ENCODE measurements at places on chromosomes 4 and X. TPM values are rescaled to one million over a fixed set of nuclear protein-coding genes. Genes with fewer than 3 reads are reported as not detected.
A peak's percentile ranks its signal among the peaks of the same experiment; 100 is the strongest.

DNA sequence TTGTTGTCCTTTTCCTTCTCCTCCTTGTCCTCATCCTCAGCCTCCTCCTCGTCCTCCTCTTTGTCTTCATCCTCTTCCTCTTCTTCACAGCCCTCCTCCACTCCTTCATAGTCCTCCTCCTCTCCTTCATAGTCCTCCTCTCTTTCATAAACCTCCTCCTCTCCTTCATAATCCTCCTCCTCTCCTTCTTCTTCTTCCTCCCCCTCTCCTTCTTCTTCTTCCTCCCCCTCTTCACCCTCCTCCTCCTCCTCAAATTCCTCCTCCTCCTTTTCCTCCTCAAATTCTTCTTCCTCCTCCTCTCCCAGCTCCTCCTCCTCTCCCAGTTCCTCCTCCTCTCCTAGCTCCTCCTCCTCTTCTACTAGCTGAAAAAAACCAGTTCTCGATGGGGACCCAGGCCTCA is 143.8 kb upstream of the RADX start:
- H3K27ac ChIP-seq = no peak overlapping the region
- H3K4me3 ChIP-seq = no peak overlapping the region
- H3K4me1 ChIP-seq = no peaks in the 10 kb centered on the region

GRCh38 chrX:133477986-133478385 is 62.7 kb upstream of the GPC4 start:
- H3K36me3 ChIP-seq = no peaks in the 10 kb centered on the region
- H3K27ac ChIP-seq = no peak overlapping the region
- no peaks in the 10 kb centered on the region for H3K4me1 ChIP-seq

DNA sequence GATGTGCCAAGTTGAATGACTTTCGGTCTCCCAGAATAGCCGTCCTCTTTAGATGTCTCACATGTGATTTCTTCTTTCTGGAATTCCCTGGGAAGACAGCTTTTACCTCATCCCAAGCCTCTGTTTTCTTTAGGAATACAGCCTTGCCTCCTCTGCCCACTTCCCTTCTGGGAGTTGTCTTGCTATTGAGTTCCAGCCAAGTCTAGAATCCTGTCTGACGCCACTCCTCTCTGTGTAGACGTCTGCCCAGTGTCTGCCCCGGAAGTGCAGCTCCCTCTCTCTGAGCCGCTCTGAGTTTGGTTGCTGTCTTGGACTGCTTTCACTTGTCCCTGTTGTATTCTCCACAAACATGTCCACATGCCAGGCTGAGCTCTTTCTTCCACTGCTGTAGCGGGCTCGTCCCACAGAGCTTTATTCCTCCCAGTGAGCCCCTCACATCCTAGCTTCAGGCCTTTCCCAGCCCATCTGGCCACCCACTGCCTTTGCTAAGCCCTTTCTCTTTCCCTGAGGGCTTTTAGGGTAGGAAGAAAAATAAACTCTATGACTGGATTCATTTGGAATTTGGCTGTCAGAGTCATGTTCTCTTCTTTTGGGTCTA is 9.0 kb upstream of the IGFBP7 start:
- no peaks in the 10 kb centered on the region for H3K27me3 ChIP-seq
- H3K36me3 ChIP-seq = no peaks in the 10 kb centered on the region
- DNase-seq = peak; percentile 43
- H3K4me3 ChIP-seq = peak overlapping the region; percentile 26
- no peaks in the 10 kb centered on the region for H3K4me1 ChIP-seq

DNA sequence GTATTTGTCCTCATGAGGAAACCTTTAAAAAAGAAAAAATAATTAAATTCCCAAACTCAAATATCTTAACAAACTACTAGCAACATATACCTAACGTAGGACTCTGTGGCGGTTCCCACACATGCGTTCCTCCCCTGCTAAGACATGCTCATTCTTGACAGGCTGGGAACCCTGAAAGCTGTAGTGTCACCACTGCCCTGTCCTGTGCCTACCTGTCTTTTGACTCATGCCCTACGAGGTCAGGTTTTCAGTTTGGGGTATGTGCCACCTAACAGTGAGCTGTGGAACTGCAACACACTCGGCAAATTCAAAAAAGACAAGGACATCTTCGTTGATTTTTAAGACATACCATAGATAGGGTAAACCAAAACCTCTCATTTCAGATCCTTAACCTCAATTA is 17.8 kb downstream of the IDS start:
- H3K27ac ChIP-seq = no peak overlapping the region
- DNase-seq = no peak
- H3K4me1 ChIP-seq = no peaks in the 10 kb centered on the region
- H3K4me3 ChIP-seq = no peak overlapping the region
- no peaks in the 10 kb centered on the region for H3K36me3 ChIP-seq

Gene PASD1
- total RNA-seq = not detected

DNA sequence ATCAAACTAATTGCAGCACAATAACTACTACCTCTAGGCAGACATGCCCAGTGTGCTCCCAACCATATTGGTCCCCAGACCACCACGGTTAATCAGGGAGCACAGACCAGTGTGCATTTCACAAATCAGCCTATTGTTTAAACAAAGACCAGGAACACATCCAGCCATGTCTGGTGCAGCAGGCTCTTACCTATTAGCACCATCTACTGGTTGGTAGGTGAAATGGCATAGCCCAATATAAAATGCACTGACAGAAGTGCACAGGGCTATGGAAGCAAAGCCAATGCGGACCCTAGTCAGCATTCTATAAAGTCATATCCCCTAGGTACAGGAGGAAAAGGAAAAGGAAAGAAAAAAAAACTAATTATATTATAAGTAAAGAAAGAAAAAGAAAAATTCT is 15.5 kb upstream of the CYLC1 start:
- H3K4me1 ChIP-seq = no peaks in the 10 kb centered on the region
- H3K27ac ChIP-seq = no peak overlapping the region
- no peaks in the 10 kb centered on the region for H3K36me3 ChIP-seq
- no peak for DNase-seq
- no peak overlapping the region for H3K4me3 ChIP-seq
- no peaks in the 10 kb centered on the region for H3K27me3 ChIP-seq

- H3K27me3 ChIP-seq = no peaks in the 10 kb centered on the region
- H3K36me3 ChIP-seq = no peaks in the 10 kb centered on the region
- DNase-seq = no peak
- no peak overlapping the region for H3K27ac ChIP-seq
- no peak overlapping the region for H3K4me3 ChIP-seq
- peaks cover 6% of the 10 kb centered on the region for H3K4me1 ChIP-seq
Observed at GRCh38 chr4:73735231-73735630, 5.1 kb upstream of the CXCL8 start.

Gene DAPP1
- 0.52 TPM for total RNA-seq

- H3K4me3 ChIP-seq = no peak overlapping the region
- no peaks in the 10 kb centered on the region for H3K4me1 ChIP-seq
- no peaks in the 10 kb centered on the region for H3K27me3 ChIP-seq
- no peak overlapping the region for H3K27ac ChIP-seq
- H3K36me3 ChIP-seq = no peaks in the 10 kb centered on the region
Observed at GRCh38 chrX:38796946-38797345, 4.3 kb upstream of the MID1IP1 start.

GRCh38 chr4:89044147-89044900 is 12.7 kb downstream of the FAM13A start:
- no peak for DNase-seq
- no peaks in the 10 kb centered on the region for H3K27me3 ChIP-seq
- no peak overlapping the region for H3K27ac ChIP-seq

DNA sequence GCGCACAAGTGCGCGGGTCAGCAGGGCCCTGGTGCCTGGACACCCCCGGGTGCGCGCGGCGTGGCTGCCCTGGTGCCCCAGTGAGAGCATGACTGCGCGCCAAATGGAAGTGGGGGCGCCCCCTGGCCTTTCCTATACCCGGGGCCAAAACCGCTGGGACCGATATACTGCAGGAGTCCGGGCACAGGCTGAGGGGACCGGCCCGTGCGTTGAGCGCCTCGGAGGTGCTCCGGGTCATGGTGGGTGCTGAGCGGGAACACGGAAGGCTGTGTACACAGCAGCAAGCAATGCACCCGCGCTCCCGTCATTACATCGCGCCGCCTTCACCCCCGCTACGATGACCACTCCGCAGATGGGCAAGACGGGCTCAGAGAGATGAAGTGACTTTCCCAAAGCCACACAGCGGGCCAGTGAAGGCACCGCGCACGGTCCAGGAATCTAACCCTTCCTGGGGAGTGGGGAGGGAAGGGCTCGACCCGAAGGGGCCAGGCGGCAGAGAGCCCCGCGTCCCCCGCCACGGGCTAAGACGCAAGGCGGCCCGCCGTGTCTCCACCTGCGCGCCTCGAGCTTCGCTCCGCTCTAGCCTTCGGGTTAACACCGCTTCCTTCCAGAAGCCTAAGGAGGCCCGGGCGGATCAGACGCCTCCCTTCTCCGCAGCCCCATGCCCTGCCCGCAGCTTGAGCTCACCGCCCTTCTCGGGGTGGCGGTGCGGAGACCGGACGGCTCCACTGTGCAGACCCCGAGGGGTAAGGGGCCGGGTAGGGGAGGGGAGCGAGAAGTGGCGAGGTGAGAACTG is 11.3 kb downstream of the HMX1 start:
- no peak overlapping the region for H3K27ac ChIP-seq
- no peaks in the 10 kb centered on the region for H3K4me1 ChIP-seq
- H3K4me3 ChIP-seq = no peak overlapping the region
- no peak for DNase-seq
- no peaks in the 10 kb centered on the region for H3K36me3 ChIP-seq

DNA sequence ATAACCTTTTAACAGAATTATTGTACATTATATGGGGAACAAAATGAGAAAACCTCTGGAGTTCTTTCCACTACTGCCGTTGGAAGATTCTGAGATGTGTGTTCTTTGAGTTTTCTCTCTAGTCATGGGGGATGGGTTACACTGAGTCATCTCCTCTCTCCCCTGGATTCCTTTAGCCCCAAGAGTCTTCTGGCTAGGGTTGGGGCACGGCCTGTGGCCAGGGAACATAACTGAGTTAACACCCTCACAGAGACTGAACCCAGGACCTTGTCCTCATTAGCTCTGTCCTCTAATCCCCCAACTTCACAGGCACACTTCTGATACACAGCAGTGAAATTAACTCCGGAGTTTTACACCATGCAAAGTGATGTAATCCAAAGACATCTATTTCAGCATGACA is 142.3 kb upstream of the F9 start:
- H3K36me3 ChIP-seq = no peaks in the 10 kb centered on the region
- H3K4me3 ChIP-seq = no peak overlapping the region
- H3K27ac ChIP-seq = no peak overlapping the region
- no peak for DNase-seq
- peaks cover 4% of the 10 kb centered on the region for H3K27me3 ChIP-seq
- no peaks in the 10 kb centered on the region for H3K4me1 ChIP-seq

- no peak overlapping the region for H3K4me3 ChIP-seq
- H3K27me3 ChIP-seq = peaks cover 7% of the 10 kb centered on the region
- H3K36me3 ChIP-seq = no peaks in the 10 kb centered on the region
- DNase-seq = no peak
Observed at GRCh38 chrX:103839404-103839803, 7.3 kb upstream of the RAB9B start.

DNA sequence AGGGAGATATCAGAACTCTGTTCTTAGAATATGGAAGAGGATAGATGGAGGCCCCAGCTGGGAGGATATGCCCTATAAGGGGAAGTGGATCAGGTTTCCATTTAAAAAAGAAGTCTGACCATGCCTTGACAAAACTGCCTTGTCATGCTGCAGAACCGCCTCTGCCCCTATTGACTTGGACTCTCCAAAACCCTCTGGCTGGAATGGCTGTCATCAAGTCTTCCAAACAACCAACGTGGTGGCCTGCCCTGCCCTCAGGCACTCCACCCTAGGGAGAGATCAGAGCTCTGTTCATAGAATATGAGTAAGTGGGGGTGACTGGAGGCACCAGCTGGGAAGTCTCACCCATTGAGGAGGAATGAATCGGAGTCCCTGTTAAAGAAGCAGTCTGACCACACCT is 114.9 kb downstream of the VSIG4 start:
- no peaks in the 10 kb centered on the region for H3K27me3 ChIP-seq
- DNase-seq = no peak
- no peak overlapping the region for H3K27ac ChIP-seq
- no peak overlapping the region for H3K4me3 ChIP-seq
- H3K36me3 ChIP-seq = no peaks in the 10 kb centered on the region
- H3K4me1 ChIP-seq = no peaks in the 10 kb centered on the region

Gene CC2D2A
- total RNA-seq = 1.8 TPM

Gene NOX1
- total RNA-seq = not detected

Gene NDST3
- not detected for total RNA-seq

DNA sequence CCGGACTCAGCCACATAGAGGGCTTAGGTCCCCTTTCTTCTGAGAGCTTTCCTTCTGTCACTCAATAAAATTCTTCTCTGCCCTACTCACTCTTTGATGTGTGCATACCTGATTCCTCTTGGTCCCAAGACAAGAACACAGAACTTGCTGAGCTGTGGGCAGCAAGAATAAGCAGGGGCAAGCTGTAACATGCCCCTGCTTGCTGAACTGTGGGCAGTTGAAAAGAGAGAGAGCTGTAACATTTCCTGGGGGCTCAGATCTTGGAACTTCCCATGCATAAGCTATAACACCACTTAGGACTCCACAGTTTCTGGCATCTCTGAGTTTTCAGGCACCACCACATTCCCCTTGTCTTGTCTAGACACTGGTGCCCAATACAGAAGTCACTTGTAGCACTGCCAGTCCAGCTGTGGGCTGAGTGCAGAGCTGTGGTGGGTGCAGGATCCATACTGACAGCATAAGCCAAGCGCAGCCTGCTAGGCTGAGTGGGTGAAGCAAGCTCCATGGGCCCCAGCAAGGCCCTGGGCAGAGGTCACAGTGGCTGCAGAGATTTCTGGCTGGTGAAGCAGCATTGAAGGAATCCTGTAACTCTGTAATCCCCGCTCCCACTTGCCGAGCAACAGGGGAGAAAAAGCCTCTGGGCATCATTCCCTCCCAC is 241.2 kb downstream of the PCDH10 start:
- no peaks in the 10 kb centered on the region for H3K4me1 ChIP-seq
- H3K36me3 ChIP-seq = no peaks in the 10 kb centered on the region
- H3K27ac ChIP-seq = no peak overlapping the region

- peaks cover 3% of the 10 kb centered on the region for H3K36me3 ChIP-seq
- H3K4me3 ChIP-seq = no peak overlapping the region
- H3K27me3 ChIP-seq = no peaks in the 10 kb centered on the region
- no peaks in the 10 kb centered on the region for H3K4me1 ChIP-seq
Observed at GRCh38 chr4:70754470-70754869, 32.7 kb downstream of the RUFY3 start.

- H3K27me3 ChIP-seq = no peaks in the 10 kb centered on the region
- no peak for DNase-seq
- peaks cover 4% of the 10 kb centered on the region for H3K4me1 ChIP-seq
- H3K27ac ChIP-seq = no peak overlapping the region
- no peaks in the 10 kb centered on the region for H3K36me3 ChIP-seq
Observed at GRCh38 chr4:6566391-6567190, 8.4 kb upstream of the MAN2B2 start.

DNA sequence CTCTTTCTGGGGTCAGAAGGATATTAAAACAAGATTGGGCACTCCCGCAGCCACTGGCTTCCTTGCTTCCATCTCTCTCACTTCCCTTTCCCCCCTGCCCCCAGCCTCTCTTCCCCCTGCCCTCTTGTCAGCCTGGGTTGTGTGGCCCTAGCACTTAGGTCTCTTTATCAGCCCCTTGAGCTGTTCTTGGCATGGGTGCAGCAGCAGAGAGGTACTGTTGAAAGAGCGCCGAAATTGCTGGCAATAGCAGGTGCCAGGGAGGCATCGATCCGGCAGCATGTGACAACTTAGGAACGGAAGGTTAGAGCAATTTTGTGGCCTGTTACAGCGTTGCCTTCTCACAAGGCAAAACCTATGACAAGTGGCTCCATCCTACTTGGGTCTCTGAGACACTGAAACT is 333.1 kb upstream of the IGFBP7 start:
- no peak for DNase-seq
- H3K4me3 ChIP-seq = no peak overlapping the region
- no peaks in the 10 kb centered on the region for H3K36me3 ChIP-seq
- H3K27ac ChIP-seq = no peak overlapping the region

Measured in psoas muscle (tissue), 8 donors.